ENCODE measurements at places on chromosomes 3 and 15.

DNA sequence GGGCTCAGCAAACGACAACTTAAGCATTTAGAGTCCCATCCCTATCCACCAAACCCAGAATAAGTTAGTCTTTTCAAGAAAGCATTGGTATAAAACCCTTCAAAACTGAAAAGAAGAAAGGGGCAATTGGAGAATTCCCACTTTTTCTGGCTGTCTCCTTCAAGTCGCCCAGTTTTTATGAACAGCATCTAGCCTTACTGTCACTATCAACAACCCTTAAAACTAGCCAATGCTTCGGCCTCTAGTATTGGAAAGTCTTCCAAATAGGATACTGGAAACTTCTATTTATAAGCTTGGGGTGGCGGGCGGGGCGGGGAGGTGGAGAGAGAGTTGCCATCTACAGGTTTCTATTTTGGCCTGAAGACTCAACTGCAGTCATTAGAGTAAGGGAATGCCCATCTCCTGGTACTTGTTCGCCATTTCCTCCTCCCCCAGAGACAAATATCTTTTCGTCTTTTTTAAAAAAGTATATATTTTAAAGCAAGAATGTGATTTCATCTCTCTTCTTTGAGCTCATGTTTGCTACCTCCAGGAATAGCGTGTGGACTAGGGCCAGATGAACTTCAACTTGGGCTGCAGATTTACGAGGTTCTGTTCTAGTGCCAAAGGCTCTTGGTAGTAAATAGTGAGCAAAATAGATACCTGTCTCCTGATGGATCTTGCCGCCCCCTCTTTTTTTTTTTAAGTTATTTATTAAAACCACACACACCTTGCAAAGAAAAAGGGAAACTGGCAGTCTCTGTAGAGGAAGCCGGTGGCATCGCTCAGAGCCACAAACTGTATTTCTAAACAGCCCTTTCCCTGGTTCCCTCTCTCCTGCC is 2.7 kb downstream of the BCL6 start:
- peak; percentile 39 for DNase-seq

DNA sequence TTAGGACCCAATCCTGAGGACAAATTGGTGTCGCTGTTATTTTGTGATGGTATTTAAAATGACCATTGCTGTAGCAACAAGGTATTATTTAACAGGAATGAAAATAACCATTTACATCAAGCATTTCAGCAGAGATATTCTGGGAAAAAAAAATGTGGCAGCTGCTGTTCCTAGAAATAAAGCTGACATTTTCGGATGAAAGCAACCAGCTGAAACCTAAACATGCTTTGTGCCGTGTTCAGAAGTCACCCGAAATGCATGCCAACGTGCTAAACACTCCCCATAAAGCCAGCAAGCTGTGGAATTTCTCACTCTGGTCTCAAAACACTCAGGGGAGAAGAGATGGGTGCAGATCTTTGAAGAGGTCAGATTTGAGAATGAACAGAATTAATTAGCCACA is 31.5 kb upstream of the TAFA4 start:
- no peak for DNase-seq

DNA sequence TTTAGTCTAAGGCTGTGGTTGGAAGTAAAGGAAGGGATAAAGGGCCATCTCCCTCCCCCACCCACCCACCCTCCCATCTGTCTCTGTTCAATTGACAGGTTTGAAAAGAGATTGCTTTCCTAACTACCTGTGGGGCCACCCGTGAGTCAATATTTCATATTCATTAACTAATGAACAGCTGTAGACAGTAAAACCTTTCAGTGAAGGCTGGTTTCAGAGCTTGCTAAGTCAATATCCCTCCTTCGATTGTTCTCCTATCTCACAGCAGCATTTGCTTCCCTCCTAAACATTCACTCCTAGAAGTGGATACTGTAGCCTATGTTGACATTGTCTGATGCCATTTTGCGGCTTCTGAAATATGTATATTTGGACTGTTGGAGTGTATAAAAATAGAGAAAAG is 85.9 kb upstream of the SYNPR start:
- DNase-seq = no peak

DNA sequence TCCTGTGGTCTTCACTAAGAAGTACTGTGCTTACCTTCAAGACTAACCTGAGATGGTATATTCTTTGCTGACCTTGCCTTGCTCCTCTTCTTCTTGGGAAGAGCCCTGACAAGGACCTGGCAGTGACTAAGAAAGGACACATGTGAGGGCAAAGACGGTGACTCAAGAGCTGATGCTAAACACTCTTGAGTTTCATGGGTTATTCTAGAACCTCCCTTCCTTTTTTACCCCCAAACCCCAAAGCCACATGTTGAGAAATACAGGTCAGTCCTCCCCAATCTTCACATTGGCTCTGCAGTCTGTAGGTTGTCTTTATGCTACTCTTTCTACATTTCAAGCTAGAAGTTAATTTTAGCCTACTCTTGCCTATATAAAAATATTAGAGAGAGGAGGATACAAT is 200.6 kb downstream of the SEMA6D start:
- DNase-seq = no peak

DNA sequence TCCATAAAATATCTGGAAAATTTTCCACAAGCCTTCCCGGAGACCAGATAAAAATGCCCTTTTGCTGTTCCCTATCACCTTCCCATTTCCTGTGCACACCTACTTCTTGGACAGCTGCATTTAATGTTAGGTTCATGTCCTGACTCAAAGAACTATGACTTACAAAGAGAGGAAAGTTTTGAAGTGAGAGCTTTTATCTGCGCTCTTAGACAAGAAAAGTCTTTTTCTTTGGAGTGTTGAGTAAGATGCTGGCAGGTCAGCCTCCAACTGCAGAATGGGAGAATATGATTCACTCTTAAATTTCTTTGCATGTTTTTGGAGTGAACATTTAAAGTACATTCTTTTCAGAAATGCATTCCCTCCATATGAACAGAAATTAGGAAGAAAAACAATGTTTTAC is 147.3 kb upstream of the DPH6 start:
- no peak for DNase-seq

GRCh38 chr15:84911879-84912660 is 27.6 kb downstream of the SLC28A1 start:
- DNase-seq = peak; percentile 61

DNA sequence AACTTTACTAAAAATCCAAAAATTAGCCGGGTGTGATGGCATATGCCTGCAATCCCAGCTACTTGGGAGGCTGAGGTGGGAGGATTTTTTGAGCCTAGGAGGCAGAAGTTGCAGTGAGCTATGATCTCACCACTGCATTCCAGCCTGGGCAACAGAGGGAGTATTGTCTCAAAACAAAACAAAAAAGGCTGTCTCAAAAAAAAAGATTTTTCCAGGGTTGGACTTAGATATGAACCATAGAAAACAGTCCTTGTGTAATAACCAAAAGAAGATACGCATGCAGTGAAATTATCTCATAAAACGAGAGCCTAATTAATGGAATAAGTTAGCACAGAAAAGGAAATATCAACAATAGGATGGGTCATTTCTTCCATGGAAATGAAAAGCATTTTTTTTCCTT is 320.4 kb upstream of the RASGRP1 start:
- DNase-seq = no peak

DNA sequence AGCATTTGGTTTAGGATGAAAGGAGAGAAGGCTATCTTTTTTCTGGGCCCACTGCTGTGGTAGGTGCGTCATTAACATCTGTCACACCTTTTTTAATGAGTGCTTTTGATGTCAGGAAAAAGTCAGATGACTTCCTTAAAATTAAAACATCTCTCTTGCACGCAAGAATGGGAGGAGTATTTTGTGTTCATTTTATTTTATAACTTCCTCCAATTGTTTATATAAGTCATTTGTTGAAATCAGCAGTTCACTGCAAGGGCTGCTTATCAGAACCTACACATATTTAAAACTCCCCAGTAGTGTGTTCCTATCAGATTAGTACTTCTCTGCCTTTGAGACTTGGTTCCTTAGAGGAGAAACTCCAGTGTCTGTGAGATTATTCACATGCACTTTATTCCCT is 143.8 kb downstream of the NEO1 start:
- no peak for DNase-seq

DNA sequence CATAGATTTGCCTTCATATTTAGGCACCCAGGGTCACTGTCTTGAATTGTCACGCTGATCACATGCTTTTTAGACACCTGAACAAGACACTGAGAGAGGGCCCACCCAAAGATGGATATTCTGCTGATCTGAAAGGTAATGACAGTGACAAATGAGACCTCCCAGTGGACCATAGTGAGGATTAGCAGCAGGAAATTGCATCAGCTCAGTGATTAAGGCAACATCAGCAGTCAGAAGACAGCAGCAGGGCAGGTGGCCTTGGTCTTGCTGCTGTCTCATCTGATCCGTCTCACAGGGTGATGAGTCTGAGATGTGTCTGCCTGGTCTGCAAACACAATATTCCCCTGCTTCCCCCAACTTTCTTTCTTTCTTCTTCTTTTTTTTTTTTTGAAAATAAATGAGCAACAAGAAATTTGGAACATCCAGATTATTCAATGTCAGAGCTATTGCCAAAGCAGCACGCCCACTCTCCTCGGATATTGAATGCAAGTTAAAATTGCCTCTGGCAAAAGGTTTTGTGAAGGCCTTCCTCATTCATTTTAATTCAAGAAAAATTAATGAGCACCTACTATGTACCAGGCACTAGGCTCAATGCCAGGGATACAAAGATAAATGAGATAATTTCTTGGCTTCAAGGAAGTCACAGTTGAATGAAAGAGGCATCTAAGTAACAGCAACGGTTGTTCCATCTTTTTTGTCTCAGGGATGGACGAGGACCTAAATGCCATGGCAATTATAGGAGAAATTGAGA is 14.1 kb downstream of the OTOL1 start:
- no peak for DNase-seq

DNA sequence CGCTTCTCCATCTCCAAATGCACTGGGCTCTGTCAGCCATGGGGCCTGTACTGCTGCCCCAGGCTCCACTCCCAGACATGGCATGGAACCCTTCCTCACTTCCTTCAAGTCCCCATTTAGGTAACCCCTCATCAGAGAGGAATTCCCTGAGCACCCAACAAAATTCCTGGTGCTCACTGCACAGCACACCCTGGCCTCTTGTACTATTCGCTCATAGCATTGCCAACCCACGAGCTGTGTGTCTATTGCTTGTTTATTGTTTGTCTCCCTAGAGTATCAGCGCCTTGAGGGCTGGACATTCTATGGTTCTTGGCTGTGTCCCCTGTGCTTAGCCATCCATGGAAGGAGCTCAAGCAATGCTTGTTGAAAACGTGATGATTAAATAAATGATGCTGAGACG is 46.1 kb upstream of the SLCO2A1 start:
- DNase-seq = no peak

DNA sequence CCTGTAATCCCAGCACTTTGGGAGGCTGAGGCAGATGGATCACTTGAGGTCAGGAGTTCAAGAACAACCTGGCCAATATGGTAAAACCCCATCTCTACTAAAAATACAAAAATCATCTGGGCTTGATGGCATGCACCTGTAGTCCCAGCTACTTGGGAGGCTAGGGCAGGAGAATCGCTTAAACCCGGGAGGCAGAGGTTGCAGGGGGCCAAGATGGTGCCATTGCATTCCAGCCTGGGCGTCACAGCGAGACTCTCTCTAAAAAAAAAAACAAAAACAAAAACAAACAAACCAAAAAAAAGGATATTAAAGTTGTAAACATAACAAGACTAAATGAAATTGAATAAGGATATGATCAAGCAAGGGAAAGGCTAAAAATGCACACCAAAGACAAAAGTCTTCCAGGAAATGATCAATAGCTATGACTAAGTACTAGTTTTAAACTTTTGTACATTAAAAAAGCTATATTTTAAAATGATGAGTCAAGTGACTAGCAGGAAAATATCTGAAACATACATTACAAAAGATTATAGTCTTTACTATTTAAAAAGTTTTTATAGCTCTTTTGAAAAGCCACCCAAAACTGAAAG is 28.6 kb downstream of the KLHL6 start:
- no peak for DNase-seq

DNA sequence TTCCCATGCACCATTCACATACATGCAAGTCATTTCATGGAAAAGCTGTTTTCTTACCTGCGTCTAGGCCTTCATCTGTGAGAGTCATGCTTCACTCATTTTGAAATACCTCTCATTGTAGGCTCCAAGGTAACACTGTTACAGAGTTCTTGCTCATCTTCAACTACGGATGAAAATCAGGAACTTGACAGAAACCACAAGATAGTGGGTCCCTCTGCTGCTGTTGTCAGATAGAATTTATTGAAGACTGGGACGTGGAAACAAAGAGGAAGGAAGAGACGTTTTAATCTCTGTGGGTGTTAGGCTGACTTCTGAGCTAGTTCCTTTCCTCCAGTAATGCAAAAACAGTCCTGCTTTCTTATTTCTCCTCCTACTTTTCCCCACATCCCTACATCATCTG is at the start of gene P2RY14:
P2RY14 (minus strand) TSS at position 313 of the 400 bp plus-strand sequence. CDS start 64,226 bp downstream, outside the sequence.
- DNase-seq = no peak

DNA sequence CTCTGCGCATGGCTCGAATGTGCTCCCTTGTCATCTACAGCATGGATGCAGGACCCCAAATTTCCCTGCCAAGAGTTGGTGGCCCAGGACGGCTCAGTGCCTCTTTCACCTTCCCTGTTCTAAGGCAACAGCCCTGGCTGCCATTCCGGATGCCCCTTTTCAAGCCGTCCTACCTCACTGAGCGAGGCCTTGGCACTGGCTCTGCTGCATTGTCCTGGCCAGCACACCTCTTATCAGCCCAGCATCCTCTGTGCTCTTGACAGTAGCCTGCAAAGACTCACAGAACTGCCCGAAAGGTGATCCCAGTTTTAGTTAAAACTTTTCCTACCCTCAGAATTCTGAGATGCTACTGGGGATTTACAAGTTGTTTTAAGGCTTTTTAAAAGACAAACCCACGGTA is 122.0 kb downstream of the MECOM start:
- no peak for DNase-seq

- no peak for DNase-seq
These were observed 32.7 kb downstream of the RNF13 start for GRCh38 chr3:149845570-149846244.

GRCh38 chr3:177929310-177929709 is 606.9 kb upstream of the KCNMB2 start:
- DNase-seq = no peak

- no peak for DNase-seq
These were observed 21.1 kb upstream of the CMTM8 start for GRCh38 chr3:32217339-32217738.

DNA sequence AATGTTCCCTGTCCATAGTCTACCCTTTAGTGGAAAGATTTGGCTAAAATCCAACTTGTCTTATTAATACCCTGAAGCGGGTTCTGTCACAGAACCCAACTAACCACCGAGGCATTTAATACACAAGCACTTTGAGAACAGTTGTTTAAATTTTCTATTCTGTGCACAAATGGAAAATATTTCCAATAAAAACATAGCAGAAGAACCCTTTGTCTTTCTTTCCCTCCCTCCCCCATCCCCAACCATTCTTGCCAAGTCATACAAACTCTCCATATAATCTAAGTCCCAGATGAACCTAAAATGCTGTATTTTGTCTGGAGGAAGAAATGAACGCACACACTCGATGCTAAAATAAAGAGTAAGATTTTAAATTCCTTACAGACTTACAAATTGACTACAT is 126.9 kb upstream of the STRIT1 start:
- DNase-seq = no peak

DNA sequence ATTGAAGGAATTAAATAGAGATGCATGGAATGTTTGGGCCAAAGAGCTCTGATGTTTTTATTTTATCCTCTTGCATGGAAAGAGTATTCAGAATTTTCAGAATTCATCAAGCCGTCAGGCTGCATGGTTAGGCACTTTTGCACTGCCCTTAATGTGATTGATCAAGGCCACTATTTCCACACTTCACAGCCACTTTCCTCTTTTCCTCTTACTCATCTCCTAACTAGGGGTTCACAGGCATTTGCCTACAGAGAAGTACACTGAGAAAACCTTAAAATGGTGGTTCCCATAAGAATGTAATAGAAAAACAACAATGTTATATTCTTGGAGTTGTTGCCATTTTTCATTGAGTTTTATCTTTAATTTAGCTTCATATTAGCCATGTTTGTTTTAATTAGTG is 10.9 kb downstream of the SLC35A5 start:
- DNase-seq = no peak
